Naive thymus-derived CD4-positive, alpha-beta T cell (primary cell): ENCODE measurements at places on chromosomes 11 and 22. TPM values are rescaled to one million over a fixed set of nuclear protein-coding genes. Genes with fewer than 3 reads are reported as not detected.

Gene A4GALT
- not detected for total RNA-seq

Gene PRR33
- total RNA-seq = 0.10 TPM

Gene RAC2
- 292 TPM for total RNA-seq

Gene TMEM134
- total RNA-seq = 88.2 TPM

Gene CYP2D6
- total RNA-seq = 12.7 TPM

Gene NXPE2
- total RNA-seq = not detected

Gene P2RY6
- not detected in 2 replicates for total RNA-seq

Gene MS4A3
- 4.2 TPM for total RNA-seq

Gene OR51E2
- not detected in 2 replicates for total RNA-seq

Gene C22orf31
- total RNA-seq = not detected
